Right lung (tissue), 10 donors: ENCODE measurements at places on chromosomes 5 and 9.

- DNase-seq = no peak
Observed at GRCh38 chr9:6590334-6590733, 55.2 kb downstream of the GLDC start.

DNA sequence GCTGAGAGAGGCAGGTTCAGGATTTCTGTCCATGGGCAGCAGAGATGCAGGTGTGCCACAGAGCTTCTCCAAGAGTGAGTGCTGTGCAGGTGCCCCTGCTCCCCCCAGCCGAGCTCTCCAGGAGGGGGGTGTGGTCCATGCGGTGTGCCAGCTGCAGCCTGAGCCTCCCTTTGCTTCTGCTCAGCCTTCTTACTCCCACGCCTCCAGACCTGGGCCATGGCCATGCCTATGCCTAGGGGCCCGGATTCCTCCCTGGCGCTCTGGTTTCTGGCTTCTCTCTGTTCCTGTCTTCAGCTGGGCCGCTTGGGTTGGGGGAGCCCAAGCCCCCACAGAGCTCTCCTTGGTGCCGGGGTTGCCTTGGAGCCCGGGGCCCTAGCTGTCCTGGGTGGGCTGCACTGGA lies 133.3 kb downstream of the CACNA1B start:
- DNase-seq = no peak

GRCh38 chr9:97906236-97906831 lies 16.0 kb downstream of the TRMO start:
- no peak for DNase-seq

DNA sequence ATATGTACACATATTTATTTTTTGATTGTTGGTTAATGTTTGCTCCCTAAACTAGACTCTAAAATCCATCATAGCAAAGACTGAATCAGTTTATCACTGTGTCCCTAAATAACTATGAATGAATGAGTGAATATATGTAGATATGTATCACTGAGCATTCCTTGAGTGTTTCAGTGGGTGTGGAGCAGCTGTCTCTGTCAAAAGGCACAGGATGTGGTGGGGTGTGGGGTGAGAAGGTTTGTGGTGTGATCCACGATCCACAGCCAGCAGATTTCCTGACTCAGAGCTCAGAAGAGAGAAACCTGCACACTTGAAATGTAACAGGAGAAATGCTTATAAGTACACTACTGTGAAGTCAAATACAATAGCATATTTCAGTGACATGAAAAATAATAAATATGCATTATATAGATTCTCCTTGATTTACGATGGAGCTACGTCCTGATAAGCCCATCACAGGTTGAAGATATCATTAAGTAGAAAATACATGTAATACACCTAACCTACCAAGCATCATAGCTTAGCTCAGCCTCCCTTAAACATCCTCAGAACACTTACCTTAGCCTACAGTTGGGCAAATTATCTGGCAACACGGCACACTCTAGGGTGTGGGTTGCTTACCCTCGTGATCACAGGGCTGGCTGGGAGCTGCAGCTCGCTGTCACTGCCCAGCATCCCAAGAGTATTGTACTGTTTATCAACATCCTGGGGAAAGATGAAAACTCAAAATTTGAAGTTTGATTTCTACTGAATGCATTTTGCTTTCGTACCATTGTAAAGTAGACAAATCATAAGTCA lies 287.0 kb downstream of the GAS1 start:
- DNase-seq = no peak

DNA sequence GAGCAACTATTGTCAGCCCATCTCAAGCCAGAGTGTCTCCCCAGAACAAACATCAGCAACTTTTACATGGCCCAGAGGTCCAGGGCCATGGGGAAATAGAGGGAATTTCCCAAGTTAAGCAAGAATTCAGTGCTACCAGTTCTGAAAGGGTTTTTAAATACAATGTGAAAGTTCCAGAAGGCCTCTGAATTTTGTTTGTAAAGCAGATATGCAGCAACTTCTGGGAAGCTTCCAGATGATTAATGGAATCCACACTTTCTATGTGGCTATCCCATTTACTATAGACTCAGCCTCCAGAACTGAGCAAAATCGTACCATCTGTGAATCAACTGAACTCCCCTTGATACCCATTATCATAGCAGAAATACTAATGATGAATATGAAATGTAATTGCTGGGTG lies 93.8 kb downstream of the FEM1C start:
- DNase-seq = no peak

DNA sequence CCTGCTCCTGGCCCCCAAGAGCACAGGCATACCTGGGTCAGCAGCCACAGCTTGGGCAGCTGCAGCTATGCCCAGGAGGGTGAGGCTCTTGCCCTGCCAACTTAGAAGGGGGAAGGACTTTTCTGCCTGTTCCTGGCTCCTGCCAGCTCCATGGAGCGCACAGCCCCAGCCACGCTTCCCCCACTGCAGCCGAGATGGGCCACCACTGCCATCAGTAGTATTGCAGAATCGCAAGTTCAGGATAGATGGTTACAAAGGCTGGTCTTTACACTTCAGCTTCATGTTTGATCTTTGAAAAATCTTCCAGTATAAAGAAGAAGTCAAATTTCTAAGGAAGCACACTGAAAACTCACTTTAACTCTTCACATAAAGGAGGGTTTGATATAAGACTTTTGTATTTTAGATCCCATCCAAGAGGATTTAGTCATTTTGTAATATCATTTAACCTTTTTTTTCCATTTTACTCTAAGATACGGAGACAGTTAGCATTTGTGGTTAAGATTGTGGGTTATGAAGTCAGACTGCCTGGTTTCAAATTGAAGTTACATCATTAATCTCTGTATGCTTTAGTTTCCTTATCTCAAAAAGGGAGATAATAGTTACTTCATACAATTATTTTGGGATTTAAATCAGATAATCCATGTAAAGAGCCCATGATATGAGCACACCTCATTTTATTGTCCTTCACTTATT lies 81.8 kb downstream of the NLN start:
- DNase-seq = no peak

DNA sequence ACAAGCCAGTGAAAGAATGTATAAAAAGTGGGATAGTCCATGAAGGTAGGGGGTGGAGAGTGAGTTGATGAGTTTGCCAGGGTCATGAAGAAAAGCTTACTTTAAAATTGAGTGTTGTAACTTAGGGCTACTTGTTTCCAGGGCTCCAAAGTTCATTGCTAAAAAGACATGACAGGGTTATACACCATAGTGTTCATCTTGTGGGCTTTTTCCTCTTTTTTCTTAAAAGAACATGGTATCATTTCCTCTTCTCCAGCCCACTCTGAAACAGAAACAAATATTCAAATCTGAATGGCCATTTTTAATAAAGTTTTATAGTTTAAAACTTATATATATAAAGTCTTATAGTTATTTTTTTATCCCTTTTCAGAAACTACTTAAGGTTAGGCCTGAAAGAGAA lies 115.7 kb upstream of the SMC2 start:
- DNase-seq = no peak

GRCh38 chr9:6450641-6451375 lies 37.8 kb downstream of the UHRF2 start:
- DNase-seq = no peak

DNA sequence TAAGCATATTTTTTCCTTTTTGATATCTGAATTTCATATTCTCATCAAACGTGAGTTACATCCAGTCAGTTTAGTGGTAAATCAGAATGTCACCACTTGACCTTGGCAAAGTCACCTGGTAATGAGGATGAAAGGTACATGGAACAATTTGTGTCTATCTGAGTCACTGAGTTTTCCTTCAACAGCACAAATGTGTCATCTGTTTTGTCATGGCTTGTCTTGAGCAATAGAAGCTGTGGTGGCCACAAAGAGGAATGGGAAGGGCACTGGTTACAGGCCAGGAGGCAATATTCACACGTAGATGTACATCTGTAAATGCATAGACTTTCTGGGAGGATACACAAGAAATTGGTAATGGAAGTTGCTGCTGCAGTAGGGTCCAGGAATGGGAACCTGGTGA lies 8.4 kb upstream of the ZNF474 start:
- DNase-seq = no peak

- DNase-seq = no peak
Observed at GRCh38 chr5:140363631-140364471, 3.9 kb downstream of the SLC4A9 start.

DNA sequence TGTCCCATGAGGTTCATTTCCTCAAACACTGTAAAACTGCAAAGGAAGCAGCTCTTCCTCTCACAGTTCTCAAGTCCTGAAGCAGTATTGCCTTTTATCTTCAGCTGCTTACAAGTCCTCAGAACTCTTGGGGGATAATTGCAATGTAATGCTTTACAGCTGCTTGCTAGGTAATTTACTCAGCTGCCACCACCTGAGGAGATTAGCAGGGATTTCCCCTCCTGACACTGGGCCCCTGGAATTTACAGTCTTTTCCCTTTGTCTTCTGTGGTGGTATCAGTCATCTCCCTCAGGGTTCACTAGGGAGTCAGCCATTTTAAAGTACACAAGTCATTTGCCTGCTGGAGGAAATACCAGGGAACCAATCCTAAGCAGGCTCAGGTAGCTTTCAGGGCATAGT lies 754.3 kb upstream of the GRAMD2B start:
- no peak for DNase-seq

DNA sequence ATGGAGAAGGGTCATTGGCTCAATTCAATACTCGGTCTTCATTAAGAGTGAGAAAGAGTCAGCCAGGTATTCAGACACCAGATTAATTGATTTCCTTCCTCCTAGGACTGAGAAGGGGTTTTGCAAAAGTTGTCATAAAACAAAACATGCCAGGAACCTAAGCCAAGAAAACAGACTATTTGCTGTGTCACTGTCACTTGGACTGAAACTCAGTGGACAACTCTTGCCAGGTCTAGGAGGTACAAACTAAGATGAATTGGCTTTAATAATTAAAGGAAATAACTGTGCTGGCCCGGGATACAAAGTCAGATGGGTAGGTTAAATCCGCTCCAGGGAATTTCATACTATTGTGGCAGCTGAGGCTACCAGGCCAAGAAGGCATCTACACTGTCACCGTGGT lies 71.1 kb upstream of the TBC1D9B start:
- no peak for DNase-seq

GRCh38 chr9:110121170-110121569 lies 86.8 kb downstream of the C9orf152 start:
- DNase-seq = no peak

- DNase-seq = no peak
Observed at GRCh38 chr5:158430166-158430797, 571.3 kb upstream of the CLINT1 start.

DNA sequence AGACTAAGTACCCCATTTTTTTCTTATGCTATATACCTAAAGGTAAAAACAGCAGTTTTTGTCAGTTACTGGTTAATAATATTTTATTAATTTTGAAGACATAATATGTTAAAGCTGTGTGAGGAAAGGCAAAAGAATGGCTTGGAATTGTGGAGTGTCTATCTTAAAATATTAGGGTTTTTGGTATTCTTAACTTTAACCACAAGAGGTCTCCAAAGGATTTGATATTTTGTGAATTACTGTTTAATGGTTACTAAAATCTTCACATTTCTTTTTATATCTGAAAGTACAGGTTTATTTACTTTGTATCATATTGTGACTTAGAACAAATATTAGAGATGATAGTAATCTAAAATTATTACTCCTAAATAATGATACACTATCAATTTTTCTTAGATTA lies 32.0 kb upstream of the DHFR start:
- peak; percentile 12 for DNase-seq

- no peak for DNase-seq
Observed at GRCh38 chr5:16929347-16929746, 6.7 kb downstream of the MYO10 start.

- DNase-seq = no peak
Observed at GRCh38 chr5:90446961-90447360, 27.6 kb downstream of the MBLAC2 start.

- DNase-seq = no peak
Observed at GRCh38 chr9:13725516-13725915, 446.0 kb upstream of the MPDZ start.
